ENCODE measurements at places on chromosomes 2 and 18.

GRCh38 chr2:206062724-206063123 is 23.2 kb downstream of the INO80D start:
- DNase-seq = no peak

GRCh38 chr2:201151127-201151981 is 31.6 kb upstream of the CASP10 start:
- no peak for DNase-seq

DNA sequence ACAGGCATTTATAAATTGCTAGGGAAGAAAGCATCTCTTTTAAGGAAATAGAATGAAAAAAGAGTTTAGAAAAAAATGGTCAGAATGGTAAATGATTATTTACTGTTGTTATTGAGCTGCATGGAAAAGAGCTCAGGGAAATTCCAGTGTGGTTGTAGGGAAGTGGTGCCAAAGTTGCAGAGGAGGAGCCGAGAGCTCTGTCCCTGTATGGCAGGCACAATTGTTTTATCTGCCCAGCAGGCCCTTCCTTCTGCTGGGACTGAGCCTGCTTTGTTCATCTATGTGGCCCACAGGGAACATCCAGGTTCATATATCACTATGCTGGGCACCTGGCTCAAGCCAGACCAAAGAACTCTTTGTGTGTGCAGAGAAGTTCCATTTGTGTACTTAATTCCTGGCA is 80.8 kb upstream of the AGAP1 start:
- no peak for DNase-seq

- DNase-seq = no peak
These were observed 389.8 kb downstream of the FIGN start for GRCh38 chr2:163345795-163346573.

- no peak for DNase-seq
These were observed at the start of gene LRRFIP1 for GRCh38 chr2:237627441-237628246. LRRFIP1 (plus strand) TSS chr2:237627587; CDS start chr2:237627645, 58 bp downstream.

GRCh38 chr2:164644036-164644700 is 22.9 kb upstream of the GRB14 start:
- DNase-seq = no peak

Data from breast epithelium (tissue), 4 donors.